Pancreas (tissue), 10 donors: ENCODE measurements at places on chromosomes 2 and 18.
A peak's percentile ranks its signal among the peaks of the same experiment; 100 is the strongest.

DNA sequence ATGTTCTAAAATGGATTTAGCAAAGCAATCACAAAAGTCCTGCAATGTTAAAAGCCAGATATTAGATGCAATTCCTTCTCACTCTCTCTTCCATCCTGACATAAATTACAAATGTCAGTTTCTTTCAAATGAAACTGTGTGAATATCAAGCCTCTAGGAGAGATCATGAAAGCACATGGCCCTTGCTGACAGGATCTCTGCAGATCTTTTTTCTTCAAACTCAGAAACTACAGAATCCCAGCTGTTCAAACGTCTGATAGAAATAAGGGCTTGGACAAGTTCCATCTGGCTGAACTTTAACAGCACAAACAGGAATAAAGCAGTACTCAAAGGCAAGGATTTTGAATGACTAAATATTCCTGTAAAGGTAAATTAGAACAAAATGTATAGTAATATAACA, 47.6 kb downstream of the PDE1A start:
- no peak for DNase-seq

GRCh38 chr2:78585871-78586270, 439.6 kb upstream of the REG3G start:
- DNase-seq = no peak

DNA sequence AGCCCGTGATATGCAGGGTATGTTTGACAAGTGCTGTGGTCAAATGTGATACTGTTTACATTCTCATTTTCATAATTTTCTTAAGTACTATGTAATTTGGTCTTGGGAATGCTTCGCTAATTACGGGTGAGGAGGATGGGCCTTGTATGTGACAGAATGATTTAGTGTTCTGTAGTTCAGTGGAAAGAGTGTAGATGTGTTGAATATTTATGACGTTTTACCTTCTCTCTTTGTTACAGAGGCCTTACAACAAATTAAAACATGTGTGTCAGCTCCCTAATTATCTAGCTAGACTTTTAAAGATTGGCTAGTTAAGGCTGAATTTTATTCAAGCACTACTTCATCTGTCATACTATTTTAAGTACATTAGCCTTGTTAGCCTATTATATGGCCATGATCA, 10.6 kb upstream of the CHRNA1 start:
- DNase-seq = no peak

DNA sequence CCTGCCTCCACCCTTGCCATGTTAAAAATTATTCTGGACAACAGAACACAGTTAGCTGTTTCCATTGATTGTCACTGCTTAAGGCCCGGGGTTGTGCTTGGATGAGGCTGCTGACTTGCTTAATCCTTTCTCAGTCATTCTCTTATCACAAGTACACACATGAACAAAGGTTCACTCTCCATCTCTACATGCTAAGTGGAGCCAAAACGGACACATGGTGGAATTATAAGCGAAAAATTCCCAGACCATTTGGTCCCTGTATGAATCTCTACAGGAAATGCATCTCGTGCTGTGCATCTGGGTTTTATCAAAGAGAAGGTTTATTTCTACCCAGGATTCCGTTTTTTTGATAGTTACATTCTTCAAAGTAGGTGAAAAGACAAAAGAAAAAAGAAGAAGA, 177.5 kb upstream of the ETAA1 start:
- no peak for DNase-seq

DNA sequence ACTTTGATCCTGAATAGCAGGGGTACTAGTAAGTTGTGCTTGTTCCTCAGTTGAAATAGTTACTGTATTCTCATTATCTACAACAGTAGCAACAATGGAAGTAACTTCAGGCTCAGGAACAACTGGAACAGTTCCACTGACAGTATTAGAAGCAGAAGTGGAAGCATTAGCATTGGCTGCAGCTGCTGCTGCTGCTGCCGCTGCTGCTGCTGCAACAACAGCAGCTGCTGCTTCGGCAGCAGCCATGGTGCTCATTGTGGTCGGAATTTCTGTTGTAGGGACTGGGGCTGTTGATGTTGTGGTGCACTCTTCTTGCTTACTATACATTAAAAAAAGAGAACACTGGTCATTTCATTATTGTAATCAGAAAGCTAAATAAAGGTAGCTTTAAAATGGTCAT, 40.8 kb downstream of the PRPF40A start:
- no peak for DNase-seq

- DNase-seq = no peak
Observed at GRCh38 chr2:172713365-172713875, 22.2 kb upstream of the RAPGEF4 start.

- no peak for DNase-seq
Observed at GRCh38 chr18:3493501-3494244, 43.7 kb downstream of the TGIF1 start.

- no peak for DNase-seq
Observed at GRCh38 chr2:71602581-71602980, 149.2 kb downstream of the DYSF start.

DNA sequence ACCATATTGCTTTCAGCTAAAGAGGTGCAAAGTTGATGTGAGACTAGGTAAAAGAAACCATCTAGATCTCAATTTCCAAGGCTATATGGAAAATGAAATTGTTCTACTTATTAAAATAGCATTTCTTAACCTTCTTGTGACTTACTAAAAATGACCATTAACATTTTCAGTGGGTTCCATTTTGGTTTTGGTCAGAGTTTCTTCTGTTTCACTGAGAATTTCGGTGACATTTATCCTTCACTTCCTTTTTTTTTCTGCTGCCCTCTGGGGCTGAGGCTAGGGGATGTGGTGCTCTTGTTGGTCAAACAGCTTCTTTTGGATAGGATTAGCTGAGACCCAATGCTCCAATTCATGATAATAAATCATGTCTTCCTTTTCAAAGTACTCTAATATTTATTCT, 44.3 kb upstream of the REL start:
- DNase-seq = no peak

DNA sequence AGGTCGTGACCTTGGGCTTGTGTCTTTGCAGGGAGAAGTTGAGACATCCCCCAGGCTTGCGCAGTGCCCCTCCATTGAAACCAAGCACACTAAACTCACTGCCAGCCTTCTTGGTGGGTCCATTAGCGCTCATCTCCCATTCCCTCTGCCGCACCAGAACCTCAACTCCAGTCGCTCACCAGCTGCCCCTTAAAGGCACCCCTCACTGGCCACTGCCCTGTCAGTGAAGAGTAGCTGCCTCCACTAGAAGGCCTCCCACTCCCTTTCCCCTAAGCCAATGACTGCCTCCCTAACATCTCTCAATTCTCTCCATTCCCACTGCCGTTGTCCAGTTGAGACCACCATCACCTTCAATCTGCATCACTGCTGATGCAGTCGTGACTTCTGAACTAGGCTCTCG, 114.8 kb upstream of the EPC2 start:
- DNase-seq = no peak

DNA sequence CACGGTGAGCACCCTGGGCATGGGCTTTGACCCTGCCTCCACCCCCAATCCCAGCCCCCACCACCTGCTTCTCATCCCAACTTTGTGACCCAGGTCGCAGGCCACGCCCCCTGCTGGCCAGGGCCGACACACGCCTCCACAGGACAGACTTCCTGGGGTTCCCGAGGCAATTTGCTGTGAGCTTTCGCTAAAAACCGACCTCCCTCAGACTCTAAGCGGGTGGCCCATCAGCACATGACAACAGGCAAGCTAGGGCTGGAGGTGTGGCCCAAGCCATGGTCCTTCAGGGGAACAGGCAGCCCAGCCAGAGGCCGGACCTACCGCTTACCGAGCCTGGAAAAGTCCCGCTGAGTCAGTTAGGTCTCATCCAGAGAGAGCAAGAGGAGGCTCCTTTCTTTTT, 31.9 kb downstream of the C1QL2 start:
- peak; percentile 67 for DNase-seq

DNA sequence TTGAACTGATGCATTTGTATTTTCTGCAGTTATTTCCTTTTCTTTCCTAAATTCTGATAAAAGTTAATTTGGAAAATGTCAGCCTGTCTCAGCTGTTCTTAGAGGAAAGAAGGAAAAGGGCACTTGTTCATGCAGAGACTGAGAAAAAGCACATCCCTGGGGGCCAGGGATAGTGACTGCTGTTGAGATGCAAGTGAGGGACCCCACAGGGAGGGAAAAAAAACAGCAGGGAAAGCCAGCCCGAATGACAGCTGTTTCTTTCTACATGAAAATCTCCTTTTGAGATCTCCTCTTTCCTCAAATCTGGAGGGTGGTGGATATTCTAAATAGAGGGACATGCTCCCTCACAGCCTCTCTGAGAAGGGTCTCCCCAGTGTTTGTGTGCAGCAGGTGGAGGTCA, 14.0 kb upstream of the MTA3 start:
- no peak for DNase-seq

GRCh38 chr2:88880441-88880953, 189.0 kb downstream of the RPIA start:
- peak; percentile 43 for DNase-seq

- no peak for DNase-seq
Observed at GRCh38 chr18:73478191-73478590, 610.4 kb upstream of the NETO1 start.

DNA sequence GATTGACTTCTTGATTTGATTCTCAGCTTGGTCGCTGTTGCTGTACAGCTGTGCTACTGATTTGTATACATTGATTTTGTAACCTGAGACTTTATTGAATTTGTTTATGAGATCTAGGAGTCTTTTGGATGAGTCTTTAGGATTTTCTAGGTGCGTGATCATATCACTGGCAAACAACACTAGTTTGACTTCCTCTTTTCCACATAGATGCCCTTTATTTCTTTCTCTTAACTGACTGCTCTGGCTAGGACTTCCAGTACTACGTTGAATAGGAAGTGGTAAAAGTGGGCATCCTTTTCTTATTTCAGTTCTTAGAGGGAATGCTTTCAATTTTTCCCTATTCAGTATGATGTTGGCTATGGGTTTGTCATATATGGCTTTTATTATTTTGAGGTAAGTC, 101.3 kb downstream of the OSBPL1A start:
- no peak for DNase-seq

- DNase-seq = no peak
Observed at GRCh38 chr18:67199993-67200617, 316.4 kb downstream of the DSEL start.

DNA sequence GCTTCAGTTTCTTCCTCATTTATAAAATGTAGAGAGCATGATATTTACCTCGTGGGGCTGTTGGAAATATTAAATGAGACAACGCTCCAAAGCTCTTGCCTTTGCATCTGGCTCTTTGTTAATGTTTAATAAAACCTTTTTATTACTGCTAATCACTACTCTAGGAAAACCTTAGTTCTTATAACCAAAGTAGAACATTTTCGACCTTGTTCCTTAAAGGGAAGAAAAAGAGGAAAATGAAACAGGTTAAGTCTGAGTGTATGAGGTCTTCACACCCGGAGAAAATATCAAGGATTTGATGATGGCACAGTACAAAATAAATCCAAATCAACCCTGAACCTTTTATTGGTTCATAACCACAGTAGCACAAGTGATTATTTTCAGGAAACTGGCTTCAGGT, 86.6 kb upstream of the BCL2L11 start:
- DNase-seq = no peak

- no peak for DNase-seq
Observed at GRCh38 chr2:144668493-144669110, 148.7 kb upstream of the ZEB2 start.

- DNase-seq = no peak
Observed at GRCh38 chr18:70154591-70155194, 50.8 kb downstream of the RTTN start.

GRCh38 chr2:239344857-239345216, 56.0 kb downstream of the HDAC4 start:
- peak; percentile 60 for DNase-seq

GRCh38 chr18:49988733-49989132, 175.4 kb upstream of the ACAA2 start:
- no peak for DNase-seq

- DNase-seq = peak; percentile 53
Observed at GRCh38 chr2:10303694-10304378, 1.1 kb downstream of the HPCAL1 start.

DNA sequence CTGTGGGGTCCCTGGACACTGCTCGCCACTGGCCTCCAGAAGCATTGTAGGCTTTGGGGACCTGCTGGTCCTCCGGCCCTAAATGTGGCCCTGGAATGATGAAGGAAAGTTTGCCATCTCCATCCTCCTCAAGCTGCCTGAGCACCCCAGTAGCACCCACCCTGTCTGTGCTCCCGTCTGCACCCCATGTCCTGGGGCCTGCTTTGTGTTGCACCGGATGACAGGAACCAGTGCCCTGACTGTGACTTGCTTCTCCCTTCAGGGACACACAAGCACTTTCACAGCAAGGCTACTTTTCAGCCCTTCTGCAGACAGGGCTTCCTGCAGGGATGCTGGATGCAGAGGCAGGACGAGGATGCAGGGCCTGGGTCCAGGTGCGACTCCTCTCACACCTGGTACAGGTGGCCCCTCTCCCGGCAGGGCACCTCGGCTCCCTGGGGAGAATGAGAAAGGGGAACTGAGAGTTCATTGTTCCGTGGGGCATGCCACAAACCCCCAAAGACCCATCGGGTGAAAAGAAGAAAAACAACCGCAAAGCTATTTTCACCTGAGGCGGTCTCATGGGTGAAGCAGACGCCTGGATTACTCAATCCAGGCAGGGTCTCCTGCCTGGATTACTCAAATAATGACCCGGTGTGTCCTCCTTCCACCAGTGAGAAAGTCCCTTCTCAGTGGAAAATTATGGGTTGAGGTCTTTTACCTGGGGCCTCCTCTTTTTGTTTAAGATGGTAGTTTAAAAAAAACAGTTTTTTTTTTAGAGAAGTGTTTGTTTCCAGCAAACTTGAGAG, 74.9 kb downstream of the LONRF2 start:
- DNase-seq = no peak

DNA sequence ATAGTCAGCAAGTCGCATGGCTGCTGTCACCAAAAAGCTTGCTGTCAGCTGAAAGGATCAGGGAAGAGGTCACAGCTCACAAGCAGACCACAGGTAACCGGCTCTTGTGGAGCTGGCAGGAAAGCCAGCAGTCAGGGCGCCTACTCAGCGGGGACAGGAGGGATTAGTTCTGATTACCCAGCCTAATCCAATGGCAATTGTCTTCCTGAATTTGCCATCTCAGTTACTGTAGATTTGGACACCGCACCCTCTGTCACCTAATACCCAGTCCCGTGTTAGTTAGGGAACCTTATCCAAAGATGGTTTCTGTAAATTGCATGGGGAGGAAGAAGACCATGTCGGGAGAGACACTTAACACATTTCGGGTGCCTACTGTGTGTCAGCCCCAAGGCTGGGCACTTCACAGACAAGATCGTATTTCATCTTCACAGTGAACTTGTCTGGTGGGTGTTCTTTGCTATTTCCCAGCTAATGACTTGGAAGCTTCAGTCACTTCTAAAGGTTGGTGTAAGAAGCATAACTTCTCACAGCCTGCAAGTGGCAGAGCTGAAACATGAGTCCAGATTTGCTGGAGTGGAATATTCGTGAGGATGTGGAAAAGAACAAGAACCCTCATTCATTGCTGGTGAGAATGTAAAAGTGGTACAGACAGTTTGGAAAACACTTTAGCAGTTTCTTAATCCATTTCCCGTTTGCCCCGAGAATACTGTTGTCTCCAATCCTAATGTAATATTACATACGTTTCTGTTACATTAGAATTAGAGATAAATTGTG, 9.9 kb downstream of the ALPK2 start:
- no peak for DNase-seq
